ENCODE measurements at places on chromosomes 3 and 15. TPM values are rescaled to one million over a fixed set of nuclear protein-coding genes. Genes with fewer than 3 reads are reported as not detected.

Gene MYLK
- total RNA-seq = 2.9 TPM

DNA sequence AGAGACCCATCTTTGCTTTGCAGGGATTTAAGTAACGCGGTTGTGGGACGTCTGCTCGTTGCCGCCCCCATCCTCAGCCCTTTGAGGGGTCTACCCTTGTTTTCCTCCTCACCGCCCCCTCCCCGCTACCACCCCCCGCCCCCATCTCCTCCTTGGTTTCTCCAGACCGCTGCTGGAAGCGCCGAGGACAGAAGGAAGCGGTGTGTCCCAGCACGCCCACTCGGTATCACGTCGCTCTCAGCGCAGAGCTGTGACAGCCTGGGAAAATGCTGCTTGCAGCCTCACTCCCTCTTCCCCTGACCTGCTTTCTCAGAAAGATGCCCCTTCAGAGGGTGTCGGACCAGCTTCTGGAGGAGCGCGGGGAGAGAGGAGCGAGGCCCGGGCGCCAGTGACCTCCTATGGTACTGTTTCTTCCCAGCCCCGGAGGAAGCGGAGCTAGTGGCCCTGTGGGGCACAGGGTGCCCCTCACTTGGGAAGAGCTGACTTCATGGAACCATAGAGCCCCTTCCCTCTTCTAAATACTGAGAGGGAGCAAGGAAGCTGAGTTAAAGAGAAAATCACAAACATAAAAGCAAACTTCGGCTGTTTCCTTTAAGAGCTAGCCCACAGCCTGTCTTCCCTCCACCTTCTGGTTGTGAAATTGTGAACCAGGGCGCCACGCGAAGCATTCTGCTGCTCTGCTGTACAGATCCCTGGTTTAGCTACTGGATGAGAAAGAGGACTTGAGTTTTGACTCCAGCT is 698 bp downstream of the IL1RAP start:
- peak; percentile 61 for DNase-seq

GRCh38 chr3:12896063-12896985 is 55.0 kb upstream of the RPL32 start:
- no peak for DNase-seq

- no peak for DNase-seq
These were observed 53.3 kb downstream of the AAGAB start for GRCh38 chr15:67201136-67201535.

Gene DUOXA2
- not detected for total RNA-seq

DNA sequence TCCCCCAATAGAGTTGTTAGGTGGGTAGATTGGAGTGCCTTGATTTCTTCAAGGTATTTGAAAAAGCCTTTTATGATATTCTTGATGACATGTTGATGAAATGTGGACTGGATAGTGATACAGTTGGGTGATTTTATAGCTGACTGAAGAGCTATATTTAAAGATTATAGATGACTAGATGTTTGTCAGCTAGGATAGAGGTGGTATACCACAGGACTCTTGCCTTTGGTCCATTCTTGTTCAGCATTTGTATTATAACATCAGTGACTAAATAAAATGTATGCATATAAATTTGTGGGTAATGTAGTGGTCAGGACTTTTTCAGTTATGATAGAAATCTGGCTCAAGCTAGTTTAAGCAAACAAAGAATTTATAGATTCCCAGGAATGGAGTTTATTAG is 143.9 kb downstream of the ZNF609 start:
- DNase-seq = no peak

DNA sequence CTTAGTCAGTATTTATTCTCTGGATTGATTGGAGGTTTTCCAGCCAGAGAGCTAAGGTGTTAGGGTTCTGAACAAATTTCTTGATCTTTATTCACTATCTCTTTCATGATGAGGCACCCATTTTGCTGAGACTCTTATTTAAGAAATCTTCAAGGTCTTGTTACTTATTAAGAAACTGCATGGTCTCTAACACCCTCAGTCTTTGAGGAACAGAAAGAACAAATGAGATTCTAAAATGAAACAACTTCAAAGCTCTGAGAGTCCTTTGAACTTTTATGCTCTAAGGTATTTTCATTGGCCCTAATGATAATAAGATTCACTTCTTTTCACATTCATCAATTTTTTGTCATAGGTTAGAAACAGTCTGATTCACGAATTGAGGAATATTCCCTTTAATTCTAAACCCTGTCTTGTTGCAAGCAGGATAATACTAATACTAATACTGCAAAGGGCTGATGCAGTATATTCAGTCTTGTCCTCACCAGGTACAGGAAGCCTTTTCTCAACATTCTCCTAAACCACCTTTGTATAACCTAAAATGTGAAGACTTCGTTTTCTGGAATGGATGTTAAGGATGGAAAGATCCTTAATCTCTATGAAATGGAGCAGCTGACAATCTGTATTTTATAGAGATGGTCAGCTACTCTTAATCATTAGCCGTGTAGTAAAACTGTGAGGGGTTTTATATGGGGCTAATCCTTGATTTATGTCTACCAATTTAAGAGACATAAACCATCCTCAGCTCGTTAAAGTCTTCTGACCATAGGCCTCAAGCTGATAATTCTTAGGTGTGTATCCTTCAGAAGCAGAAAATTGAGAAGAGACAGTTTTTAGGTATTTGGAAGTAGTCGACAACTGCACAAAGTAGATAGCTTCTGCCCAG is 198.3 kb downstream of the OTOL1 start:
- no peak for DNase-seq

GRCh38 chr3:52798978-52799476 is 4.4 kb downstream of the ITIH3 start:
- no peak for DNase-seq
